A549 (cell line): ENCODE measurements at places on chromosomes 1 and 21.

DNA sequence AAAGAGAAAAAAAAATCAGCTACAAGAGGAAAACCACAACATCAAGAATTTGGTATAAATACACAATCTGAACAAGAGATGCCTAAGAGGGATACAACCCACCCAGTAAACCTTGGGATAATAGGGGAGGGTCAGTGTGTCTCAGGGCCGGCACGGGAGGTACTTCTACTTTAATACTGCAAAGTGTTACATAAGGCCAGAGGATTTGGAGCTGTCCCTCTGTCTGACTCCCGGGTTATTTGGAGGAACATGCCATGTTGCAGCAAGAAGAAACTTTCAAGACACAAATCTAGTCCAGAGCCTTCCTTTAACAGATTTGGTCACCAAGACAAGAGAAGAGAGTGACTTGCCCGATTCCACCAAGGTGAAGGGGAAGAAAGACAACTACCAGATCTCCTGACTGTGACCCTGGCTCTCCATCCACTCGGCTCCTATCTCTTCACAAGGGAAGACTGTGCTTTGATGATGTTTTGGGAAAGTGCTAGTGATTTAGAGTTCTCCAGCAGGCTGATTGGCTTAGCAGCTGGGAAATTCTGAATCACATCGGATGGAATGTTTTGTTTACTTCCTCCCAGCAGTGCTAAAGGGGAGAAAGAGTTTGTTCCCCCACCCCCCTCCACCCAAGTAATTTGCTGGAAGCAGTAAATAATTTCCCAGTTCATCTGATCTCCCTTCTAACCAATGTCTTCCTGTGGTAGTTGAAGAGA is 29.3 kb downstream of the SGIP1 start:
- DNase-seq, result no peak

DNA sequence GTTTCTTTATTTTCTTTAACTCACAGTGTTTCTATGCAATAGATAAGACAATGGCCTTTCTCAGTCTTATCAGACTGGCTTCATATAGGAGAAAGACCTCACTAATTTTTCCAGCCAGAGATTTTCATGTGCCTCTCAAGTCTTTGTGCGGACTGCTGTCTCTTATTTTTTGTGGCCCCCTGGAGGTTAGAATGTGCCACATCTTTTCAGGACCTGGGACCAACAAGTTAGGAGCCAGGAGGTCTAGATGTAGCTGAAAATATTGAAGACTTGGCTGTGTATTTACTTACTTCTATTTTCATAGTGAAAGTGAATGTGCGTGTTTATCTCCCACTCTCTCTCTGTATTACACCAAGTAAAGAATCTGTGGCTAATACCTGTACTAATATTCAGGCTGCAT is 42.1 kb upstream of the CFHR3 start:
- no peak for DNase-seq

- DNase-seq, result no peak
Measured at GRCh38 chr1:43466403-43466802, 12.7 kb upstream of the HYI start.

- DNase-seq, result no peak
Measured at GRCh38 chr1:3163356-3163755, 94.4 kb downstream of the PRDM16 start.

GRCh38 chr1:109805486-109806165 is 41.9 kb upstream of the EPS8L3 start:
- DNase-seq, result no peak

GRCh38 chr1:69697340-69697739 is 129.6 kb downstream of the LRRC7 start:
- no peak for DNase-seq

- DNase-seq, result no peak
Measured at GRCh38 chr1:8170059-8170835, 144.1 kb upstream of the ERRFI1 start.
